OCI-M1 (cell line): ENCODE measurements at places on chromosomes 2 and 18.
A peak's percentile ranks its signal among the peaks of the same experiment; 100 is the strongest.

DNA sequence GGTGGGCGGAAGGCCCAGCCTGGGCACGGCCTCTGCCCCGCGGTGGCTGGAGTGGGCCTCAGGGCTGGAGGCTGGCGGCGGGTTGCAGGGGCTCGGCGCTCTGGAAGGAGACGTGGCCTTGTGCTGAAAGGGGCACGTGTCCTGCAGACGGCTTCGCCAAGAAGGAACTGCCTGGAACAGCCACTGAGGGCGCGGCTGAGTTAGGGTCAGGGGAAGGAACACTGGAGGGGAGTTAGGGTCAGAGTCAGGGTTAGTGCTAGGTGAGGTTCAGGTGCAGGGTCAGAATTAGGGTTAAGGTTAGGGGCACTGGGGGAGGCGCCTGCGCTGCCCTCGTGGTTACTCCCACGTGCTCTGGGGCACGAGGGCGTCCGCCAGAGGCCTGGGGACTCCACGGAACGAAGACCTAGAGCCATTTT lies 933 bp upstream of the ADNP2 start:
- DNase-seq: no peak

DNA sequence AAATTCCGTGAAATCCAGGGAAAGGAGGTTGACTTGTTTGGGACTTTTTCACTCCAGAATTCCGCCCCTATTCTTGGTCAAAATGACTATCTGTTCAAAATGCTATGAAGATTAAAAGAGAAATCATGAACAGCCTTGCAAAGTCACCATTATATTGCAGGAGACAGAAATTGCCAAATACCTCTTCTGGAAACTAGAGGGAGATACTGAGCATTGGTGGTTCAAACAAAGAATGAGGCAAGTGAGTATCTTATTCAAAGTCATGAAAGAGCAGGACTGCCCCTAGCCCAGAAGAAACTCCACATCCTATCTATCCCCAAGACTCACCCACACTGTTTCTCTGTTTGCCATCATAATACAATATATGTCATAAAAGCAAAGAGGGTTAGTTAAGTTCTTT lies 862.3 kb upstream of the POU3F3 start:
- peak; percentile 28 for DNase-seq

DNA sequence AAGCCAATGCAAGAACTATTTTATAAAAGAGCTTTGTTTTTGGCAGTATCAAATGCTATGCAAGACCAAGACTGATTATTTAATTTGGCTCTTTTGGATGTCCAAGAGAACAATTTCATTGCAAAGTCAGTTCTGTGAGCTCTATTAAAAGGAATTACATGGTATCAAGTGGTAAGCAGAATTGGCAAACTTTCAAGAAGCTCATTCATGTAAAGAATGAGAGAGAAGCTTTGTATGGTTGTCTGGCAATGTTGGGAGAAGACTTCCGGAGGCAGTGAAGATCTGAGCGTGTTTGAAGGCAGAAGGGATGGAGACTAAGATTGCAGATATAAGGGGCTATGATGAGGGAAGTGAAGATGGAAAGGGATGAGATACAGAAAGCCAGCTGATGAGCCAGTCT lies 49.6 kb downstream of the CPS1 start:
- no peak for DNase-seq

DNA sequence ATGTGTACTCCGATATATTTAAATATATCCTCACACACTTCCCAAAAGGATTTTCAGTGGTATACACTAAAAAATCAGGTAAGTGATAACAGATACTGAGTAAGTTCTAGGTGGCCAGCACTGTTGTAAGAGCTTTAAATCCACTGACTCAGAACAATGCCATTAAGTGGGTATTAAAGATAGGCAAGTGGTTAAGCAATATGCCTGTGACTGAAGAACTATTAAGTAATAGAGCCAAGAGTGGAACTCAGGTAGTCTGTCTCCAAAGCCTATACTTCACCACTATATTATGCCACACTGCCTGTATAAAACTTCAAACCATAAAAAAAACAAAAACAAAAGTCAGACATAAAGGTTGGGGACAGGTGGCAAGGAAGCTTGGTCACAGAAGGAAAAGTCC lies 37.2 kb downstream of the THUMPD2 start:
- DNase-seq: no peak

DNA sequence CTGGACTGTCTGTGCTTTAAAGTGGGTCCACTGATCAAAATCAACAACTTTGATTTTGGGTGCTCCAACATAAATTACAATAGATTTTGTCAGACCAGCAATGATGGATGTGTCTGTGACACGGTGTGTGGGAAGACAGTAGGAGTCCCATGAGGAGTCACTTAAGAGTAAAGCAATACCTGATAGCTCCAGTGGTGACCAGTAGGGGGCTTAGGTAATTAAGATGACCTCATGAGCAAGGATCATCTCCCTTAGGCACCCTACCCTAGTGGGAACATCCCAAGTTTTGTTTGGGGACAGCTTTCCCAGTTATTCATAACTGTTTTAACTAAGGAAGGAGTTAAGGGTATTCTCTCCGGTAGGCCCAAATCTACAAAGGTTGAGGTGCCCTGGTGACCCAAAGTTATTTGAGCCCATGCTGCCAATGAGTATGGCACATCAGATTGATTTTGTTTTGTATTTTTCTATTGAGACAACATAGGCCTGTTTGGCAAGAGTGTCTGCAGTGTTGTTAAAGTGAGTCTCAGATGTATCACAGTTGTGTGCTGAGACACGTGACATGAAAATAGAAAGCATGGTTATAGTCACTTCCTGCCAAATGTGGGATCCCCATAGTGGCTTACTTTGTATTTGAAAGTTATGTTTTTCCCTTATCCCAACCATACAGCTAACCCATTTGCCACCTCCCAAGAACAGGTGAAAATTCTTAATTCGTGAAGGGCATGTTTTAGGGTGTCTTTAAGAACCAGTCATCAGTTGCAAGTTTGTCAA lies 1337.6 kb upstream of the SLC39A10 start:
- peak; percentile 40 for DNase-seq

DNA sequence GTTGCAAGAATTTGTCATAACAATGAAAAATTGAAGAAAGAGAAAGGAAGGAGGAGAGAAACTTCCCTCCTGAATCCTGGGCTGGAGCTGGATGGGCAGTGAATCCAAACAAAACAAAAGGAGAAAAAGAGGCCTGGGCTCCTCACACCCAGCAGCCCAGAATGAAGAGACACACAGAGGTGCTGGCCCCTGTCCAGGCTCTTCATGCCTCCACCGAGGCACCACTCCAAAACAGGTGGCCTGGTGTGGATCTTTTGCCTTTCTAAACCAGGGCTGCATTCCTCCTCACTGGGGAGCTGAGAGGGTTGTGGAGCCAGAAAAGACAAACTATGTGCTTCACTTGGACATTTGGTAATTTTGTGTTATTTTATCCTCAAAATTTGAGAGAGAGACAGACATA lies 76.0 kb downstream of the FAM124B start:
- no peak for DNase-seq
